ENCODE measurements at places on chromosomes 1 and 21. TPM values are rescaled to one million over a fixed set of nuclear protein-coding genes. Genes with fewer than 3 reads are reported as not detected.

DNA sequence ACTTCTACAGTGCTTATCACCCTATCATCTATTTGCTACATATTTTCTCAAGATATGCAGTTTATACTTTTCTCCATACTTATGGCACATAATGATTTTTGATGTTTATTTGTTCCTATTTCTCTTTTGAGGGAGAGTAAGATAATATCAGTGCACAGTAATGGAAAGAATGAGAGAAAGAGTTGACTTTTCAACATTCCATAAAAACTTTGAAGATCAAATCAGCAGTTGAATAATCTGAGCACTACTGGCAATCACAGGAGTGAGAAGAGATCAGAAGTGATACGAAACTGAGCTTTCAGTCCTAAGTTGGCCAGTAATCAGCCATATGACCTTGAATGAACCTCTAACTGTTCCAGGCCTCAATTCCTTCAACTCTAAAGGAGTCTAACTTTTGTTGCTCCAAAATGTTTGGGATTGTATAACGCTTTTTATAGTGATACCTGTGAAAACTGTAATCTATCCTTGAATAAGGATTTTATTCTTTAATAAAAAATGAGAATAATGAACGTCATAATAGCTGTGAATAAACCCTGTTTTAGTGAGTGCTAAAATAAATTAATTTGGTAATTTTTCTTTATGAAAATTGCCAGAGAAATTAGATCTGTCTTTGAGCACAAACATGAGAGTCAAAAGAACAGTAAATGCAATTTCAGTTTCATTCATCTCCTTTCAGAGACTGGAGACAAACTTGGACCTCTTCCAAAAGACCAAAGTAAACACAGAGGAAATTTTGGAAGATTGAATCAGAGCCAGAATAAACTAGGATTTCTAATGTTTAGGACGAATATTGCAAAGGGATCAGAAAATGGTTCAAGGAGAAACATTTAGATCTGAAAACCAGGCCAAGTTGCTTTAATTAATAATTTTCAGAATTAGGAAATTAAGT lies 309.9 kb downstream of the ADGRL2 start:
- DNase-seq, result no peak

DNA sequence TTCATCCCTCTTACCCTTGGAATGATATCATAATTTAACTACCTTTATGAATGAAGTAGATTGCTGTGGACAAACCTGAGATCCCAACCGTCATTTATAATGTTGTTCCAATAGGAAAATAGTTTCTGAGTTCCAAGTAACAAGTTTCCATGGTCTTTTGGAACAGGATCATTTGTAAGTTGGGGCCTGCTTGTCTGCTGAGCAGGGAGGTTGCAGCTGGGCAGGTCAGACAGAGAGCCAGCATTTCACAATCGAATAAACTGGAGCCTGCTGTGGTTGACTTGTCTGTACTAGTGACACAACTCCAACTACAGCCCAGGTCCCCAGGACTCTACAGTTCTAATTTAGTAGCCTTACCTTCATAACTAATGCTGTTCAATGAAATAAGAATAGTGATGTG lies 18.6 kb upstream of the RALGPS2 start:
- DNase-seq, result peak; percentile 61

DNA sequence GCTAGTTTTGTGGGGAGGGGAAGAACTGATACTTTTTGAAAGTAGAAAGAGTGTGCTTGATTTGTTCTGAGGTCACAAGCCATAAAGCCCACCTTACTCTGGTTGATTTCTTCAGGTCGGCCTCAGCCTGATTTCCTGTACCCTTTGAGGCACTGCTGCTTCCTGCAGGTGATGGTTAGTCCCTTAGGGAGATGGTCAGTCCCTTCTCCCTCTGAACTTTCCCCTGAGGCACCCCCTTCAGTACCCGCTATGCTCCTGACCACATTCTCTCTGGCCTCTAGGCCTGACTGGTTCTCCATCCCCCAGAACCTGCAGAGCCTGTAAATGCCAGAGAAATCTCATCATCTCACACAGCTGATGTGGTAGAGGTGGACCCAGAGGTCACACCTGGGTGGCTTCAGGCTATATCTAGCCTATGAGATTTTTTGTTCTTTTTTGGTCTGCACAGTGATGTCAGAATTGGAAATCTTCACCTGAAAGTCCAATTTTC lies 15.0 kb upstream of the ID3 start:
- DNase-seq, result no peak

DNA sequence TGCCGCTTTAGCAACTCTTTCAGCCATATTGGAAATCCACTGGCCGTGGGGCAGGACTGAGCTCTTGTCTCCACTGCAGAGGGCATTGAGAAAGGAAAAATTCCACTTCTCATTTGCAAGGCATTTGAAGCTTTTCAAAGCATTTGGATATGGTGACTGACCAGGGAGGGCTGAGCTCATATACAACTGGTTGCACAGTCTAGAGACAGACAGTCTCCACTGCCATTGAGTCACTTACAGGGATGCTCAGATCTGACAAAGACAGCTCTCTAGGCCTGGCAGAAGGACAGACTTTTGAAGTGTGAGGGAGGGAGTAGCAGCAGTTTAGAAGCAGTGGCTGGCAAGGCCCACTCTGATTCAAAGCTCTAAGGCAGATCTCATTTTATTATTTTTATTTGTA lies 24.2 kb downstream of the NCF2 start:
- DNase-seq, result no peak

GRCh38 chr1:198184516-198184915 lies 27.7 kb downstream of the NEK7 start:
- DNase-seq, result no peak

SPAG17 gene
- not detected for total RNA-seq

RLF gene
- total RNA-seq, result 15.6 TPM

EFNA1 gene
- total RNA-seq, result not detected

All from LHCN-M2 (cell line).